ENCODE measurements at places on chromosomes 11 and 22.
A peak's percentile ranks its signal among the peaks of the same experiment; 100 is the strongest.

GRCh38 chr11:121497176-121497998, 44.6 kb upstream of the SORL1-AS1 start:
- DNase-seq, result no peak

- no peak for DNase-seq
These were observed 282 bp downstream of the MPPED2 start for GRCh38 chr11:30585892-30586250.

DNA sequence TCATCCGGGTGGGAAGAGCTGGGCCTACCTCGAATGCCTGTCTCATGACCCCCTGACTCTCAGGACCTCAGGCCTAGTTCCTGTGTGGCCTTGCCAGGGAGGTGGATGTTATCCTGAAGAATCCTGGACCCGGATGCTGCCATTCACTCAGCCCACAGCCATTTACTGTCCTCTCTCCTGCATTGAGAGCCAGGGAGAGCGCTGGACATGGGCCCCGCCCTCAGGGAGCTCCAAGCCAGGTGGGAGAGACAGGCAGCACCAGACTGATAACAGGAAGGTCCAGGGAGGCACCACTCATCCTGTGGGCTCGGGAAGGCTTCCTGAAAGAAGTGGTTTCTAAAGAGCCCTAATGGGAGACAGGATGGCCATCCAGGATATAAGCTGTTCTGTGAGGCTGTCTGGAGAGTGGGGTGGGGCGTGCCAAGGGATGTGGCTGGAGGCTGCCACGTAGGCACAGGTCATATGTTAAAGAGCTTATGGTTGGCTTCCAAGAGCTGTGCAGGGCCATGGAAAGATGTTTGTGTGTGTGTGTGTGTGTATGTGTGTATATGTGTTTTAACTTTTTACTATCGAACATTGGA, 8.6 kb downstream of the SERPINH1 start:
- no peak for DNase-seq

- DNase-seq, result no peak
These were observed 56.2 kb upstream of the CD82 start for GRCh38 chr11:44509296-44509695.

GRCh38 chr11:32916994-32917393, 24.4 kb downstream of the QSER1 start:
- DNase-seq, result no peak

DNA sequence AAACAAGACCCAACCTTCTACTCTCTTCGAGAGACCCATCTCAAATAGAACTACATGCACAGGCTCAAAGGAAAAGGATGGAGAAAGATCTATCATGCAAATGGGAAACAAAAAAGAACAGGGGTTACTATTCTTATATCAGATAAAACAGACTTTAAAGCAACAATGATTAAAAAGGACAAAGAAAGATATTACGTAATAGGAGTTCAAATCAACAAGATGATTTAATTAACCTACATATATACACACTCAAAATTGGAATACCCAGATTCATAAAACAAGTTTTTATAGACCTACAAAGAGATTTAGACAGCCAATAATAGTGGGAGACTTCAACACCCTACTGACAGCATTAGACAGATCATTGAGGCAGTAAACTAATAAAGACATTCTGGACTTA, 536.6 kb upstream of the RAG2 start:
- DNase-seq, result no peak

DNA sequence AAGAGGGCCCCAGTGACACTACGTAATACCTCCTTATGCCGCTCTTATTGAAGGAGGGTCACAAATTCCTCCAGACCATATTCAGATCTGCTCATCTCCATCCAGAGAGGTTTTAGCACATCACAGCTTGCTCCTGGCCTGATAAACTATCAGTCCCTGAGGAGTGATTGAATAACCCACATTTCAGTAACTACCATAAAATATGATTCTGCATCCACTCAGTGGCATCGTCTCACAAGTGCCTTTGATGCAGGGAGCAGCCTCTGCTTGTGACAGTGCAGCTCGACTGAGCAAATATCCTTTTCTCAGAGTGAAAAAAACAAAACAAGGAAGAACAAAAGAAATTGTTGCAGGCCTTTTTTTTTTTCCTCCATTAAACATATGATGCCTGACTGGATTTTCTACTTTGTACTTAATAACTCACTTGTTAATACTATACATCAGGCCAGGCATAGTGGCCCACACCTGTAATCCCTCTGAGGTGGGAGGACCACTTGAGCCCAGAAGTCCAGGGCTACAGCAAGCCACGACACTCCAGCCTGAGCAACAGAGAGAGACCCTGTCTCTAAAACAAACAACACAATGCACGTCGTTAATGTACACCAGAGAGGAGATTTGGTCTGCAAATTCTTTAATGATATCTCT, 64.5 kb downstream of the DDX10 start:
- DNase-seq, result no peak

- no peak for DNase-seq
These were observed 562.8 kb upstream of the CCDC179 start for GRCh38 chr11:23423104-23423503.

DNA sequence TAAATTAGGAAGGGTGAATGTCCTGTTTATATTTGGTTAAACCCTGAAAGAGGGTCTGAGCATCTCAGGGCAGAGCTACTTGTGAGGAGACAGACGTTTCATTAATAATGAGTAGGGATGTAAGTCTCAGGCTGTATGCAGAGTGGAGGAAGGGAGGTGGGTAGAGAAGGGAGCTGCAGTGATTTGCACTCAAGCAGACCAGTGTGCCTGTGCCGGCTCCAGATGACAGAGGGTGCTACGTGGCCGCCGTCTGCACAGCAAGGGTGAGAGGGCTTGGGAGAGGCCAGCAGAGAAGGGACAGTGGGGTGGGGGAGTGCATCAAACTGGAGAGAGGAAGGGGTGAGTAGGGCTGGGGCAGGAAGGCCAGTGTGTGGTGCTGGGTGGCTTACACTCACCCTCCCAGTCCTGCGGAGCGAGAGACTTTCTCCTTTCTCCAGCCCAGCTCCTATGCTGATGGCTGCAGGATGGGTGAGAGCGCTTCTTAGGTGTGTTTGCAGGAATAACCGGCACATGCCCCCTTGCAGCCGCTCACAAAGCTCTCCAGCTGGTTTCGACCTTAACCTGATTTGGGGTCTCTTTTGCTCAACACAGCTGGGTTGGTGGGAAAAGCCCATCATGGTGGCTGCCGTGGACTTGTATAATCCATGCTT, 130.6 kb downstream of the ST3GAL4 start:
- DNase-seq, result no peak

DNA sequence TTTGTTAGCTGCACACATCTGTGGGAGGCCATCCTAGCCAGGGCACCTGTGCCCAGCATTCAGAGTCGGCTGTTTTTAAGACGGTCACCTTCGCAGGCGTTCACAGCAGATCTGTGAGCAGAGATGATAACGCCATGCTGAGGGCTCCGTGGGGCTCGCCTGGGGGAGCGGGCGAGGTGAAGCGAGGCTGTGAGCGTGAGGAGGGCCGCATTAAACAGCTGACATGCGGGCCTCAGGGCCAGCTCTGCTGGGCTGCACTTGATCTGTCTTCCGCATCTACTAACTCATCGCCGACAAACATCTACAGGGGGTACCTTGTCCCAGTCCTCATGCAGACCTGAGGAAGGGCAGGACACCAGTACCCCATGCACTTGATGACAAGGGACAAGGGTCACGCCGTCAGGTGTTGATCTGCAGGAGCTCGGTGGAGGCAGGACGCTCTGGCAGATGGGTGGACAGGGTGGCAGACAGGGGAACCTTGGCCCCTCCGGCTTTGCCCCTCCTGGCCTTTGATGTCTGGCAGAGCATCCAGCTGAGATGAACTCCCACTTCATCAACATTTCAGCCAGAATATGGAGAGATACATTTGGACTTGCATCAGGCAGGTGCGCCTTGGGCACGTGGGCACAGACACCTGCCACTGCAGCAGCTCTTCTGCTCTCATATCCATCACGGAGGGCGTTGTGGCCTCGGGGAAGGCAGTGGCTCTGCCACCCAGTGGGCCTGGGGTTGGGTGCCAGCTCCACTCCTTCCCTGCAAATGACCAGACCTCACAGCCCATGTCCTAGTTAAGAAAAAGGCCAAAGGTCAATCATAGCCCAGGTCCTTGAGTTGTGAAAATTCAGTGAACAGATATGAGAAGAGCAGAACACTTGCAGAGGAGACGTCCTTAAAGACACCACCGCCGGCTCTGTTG, 822.9 kb downstream of the BRD1 start:
- no peak for DNase-seq

DNA sequence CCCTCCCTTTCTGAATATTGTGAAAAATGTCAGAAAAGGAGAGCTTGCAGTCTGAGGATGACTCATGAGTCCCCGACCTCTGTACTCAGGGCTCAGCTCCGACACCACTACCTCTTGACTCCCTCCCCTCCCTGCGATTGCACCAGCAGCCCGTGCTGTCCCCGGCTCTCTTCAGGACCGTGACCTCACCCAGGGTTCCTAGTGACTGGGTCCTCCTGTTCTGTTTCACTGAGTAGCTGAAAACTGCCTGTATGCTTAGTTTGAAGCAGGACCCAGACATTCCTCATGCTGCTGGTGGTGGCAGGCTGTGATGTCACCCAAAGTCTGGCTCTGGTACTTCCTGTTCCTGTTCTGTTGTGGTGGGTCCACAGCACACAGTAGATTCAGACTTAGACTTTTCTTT, 11.7 kb downstream of the PHRF1 start:
- DNase-seq, result no peak

DNA sequence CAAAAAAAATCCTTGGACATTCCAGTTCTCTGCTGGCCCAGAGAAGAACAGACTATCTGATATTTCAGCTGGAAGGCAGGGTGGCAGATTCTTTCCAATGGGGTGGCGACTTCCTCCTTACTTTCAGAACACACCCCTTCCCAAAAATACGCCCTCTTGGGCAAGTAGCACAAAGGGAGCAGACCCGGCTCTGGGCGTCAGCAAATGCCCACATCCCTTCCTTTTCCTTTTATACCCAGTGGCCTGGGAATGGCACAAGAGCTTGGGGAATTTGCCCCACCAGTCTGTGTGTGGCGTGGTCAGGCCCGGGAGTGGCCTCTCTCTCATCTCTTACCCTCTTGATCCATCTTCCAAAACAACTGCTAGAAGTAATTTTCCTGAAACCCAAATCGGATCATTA, 33.0 kb upstream of the NUP160 start:
- no peak for DNase-seq

DNA sequence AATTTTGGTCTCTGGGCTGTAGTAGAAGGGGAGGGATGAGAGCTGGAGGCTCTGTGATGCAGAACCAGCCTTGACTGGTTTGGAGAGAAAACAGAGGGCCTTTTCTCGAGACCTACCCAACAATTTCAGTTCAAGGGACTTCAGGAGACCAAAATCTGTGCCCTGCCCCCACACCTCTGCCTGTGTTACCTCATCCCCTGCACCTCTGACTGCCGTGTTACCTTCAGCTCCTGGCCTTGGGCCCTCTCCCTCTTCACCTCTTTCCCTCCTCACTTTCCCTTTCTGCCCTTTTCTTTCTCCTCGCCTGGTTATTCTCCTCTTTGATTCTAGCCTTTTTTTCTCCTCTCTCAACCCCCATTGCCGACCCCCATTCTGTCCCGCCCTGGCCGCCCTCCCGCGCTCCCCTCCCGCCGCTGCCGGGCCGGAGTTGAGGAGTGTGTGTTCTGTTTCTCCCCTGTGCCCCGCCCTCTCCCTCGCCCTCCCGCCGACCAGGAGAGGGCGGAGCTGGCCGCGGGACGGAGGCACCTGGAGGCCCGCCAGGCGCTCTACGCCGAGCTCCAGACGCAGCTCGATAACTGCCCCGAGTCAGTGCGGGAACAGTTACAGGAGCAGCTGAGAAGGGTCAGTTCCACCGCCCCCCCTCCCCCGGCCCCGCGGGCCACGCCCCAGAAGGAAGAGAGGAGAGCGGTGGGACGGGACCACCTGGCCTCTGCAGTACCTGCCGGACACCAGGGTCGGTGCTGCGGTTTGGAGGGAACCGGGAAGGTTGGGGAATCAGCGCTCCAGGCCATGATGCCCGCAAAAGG, 27.2 kb downstream of the PHLDB1 start:
- DNase-seq, result peak; percentile 13

DNA sequence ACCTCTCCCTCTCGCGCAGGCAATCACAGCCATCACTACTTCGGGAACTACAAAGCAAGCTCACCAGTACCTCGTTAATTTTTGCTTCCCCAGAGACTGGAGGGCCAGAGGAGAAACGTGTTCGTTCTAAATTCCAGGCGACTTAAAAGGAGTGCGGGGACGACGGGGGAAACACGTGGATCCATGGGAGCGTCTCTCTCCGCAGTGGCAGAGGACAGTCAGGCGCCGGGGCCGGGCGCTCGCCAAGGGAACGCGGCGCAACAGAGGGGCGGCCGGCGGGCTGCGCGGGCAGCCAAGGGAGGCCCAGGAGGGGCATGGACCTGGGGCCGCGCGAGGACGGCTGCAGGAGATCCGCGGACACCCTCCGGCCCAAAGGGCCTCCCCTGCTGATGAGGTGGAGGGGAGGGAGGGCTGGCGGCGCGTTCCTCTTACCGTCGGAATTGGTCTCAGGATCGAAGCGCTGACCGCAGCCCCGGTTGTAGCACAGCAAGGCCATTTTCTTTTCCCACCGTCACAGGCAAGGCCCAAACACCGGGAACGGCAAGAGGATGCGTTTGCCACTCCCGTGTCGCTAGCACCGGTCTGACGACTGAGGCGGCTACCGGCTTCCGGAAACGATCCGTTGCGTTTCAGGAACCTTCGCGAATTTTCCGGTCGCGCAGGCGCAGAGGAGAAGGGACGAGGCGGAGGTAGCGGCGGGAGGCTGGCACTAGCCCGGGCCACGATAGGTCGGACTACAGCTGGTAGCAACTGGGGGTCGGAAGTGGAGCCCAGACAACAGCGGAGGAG, at the start of gene CHORDC1:
CHORDC1 (minus strand) TSS at position 591 of the 789 bp plus-strand sequence; CDS start at position 496, 95 bp downstream.
- peak; percentile 57 for DNase-seq

GRCh38 chr22:49017482-49018329, 810.0 kb downstream of the BRD1 start:
- no peak for DNase-seq

- DNase-seq, result no peak
These were observed 308.3 kb downstream of the RAB38 start for GRCh38 chr11:87866951-87867350.

DNA sequence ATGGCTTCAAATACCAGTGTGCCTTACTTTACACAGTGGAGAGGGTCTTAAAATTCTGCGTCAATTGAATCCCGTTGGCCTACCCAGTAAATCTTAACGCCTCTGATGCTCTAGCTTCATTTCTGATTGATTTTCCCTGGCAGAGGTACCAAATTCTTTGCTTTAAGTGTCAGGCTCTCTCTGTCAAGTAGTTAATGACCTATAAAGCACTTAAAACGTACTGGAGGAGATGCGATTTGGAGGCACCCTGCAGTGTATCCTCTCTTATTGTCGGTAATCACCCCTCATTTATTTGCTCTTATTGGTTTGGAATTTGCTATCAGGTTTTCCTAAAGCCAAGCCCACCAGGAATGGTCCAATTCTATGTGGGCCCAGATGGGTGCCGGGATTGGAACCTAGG, 59.2 kb downstream of the NFAM1 start:
- no peak for DNase-seq
